ENCODE measurements at places on chromosomes 7 and 10.

DNA sequence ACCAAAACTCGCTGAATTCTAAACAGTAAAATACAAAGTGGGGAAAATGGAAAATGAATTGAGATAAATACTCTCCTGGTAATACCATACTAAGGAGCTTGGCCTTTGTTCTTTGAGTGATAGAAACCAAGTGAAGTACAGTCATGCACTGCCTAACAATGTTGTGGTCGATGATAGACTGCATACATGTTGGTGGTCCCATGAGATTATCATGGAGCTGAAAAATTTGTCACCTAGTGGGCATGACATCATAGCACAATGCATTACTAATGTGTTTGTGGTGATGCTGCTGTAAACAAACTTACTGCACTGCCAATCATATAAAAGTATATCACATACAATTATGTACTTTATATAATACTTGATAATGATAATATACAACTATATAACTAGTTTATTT, 419.1 kb downstream of the ARL4A start:
- no peak for DNase-seq

- no peak for DNase-seq
These were observed 460.5 kb upstream of the GHITM start for GRCh38 chr10:83678850-83679249.

- DNase-seq = no peak
These were observed 171.4 kb upstream of the NUPR2 start for GRCh38 chr7:56287429-56288138.

- no peak for DNase-seq
These were observed 192.2 kb downstream of the DIP2C start for GRCh38 chr10:497289-497688.

DNA sequence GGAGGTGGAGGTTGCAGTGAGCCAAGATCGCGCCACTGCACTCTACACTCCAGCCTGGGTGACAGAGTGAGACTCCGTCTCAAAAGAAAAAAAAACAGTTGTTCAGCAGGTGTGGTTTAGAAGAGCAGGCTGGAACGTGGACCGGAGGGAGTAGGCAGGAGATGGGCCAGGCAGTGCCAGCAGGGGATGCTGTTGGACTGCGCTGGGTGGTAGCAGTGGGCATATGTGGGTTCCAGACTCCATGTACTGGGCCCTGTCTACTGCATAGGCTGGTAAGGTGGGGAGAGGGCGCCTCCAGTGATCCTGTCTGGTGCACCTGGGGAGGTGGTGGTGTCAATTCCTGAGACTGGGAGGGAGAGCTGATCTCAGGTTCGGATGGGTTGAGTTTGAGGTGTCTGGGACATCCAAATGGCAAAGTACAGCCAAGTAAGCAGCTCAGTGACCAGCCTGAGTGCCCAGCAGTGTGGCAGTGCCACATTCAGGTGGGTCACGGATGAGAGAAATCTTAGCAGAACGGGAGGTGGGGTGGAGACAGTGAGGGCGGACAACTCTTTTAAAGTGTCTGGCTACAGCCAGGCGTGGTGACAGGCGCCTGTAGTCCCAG, 25.9 kb downstream of the SFXN4 start:
- peak; percentile 65 for DNase-seq
